ENCODE measurements at places on chromosomes 3 and 15.
A peak's percentile ranks its signal among the peaks of the same experiment; 100 is the strongest.

- DNase-seq: no peak
These were observed 13.5 kb downstream of the SLC28A2 start for GRCh38 chr15:45265506-45265905.

DNA sequence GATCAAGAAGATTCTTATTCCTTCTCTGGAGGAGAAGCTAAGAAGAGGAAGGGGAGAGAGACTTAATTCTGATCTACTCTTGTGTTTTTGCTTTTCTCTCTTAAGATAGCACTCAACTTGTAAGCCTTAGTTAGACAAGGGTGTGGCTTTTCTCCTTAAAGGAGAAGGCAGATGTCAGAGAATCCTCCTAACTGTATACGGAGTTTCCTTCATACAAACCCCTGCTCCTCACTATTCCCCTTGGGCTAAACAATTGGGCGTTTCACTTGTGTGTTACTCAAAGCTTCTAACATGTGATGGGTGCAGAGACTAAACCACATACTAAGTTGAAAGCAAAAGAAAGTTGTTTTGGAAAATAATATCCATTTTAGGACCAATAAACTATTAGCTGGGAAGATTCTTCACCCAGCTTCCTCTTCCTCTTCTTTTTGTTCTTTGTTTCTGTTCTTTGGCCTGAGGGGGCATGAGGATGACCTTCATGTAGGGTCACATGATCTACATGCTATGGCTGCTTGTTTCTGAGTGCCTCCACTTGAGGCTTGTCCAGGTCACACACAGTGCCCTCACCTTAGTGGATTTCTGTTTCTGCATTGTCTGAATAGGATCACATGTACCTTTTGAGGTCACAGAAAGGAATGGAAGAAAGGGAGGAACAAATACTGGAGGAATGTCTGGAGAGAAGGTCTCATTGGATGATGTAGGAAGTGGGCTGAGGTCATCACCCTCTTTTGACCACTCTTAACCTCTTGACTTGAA, 14.6 kb downstream of the SPINK8 start:
- no peak for DNase-seq

- no peak for DNase-seq
These were observed 155.1 kb upstream of the SATB1 start for GRCh38 chr3:18580268-18580667.

DNA sequence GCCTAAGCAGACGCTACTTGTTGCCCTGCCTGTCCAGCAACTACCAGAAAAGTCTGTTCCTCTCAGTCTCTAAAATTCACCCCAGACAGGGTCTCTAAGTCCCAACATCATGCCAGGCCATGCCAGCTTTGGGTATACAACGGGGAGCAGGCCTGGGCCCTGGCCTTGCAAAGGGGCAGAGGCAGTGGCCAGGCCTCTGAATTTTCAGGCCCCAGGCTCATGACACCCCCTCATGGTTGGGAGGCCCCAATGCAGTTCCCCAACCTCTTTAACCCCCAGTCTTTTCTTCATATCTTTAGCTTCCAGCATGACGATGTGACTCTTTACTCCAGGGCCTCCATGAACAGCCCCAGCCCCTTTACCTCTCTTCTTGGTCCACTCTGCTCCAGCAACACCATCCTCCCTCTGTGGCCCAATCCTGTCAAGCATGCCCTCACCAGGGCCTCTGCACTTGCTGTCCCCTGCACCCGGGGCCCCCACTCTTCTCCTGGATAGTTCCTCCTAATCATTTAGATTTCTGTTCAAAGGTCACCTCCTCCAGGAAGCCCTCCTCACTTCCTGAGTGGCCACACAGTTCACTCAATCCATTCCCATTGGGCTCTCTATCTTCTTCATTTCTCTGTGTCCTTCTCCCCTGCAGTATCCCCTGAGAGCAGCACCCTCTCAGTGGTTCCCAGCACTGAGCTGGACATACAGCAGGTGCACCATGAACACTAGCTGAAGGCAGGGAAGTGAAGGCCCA, 4.8 kb downstream of the IQSEC1 start:
- no peak for DNase-seq

- DNase-seq: no peak
These were observed 50.0 kb downstream of the CPA3 start for GRCh38 chr3:148914936-148915690.

- DNase-seq: no peak
These were observed 271.2 kb downstream of the CD47 start for GRCh38 chr3:107819656-107820055.

DNA sequence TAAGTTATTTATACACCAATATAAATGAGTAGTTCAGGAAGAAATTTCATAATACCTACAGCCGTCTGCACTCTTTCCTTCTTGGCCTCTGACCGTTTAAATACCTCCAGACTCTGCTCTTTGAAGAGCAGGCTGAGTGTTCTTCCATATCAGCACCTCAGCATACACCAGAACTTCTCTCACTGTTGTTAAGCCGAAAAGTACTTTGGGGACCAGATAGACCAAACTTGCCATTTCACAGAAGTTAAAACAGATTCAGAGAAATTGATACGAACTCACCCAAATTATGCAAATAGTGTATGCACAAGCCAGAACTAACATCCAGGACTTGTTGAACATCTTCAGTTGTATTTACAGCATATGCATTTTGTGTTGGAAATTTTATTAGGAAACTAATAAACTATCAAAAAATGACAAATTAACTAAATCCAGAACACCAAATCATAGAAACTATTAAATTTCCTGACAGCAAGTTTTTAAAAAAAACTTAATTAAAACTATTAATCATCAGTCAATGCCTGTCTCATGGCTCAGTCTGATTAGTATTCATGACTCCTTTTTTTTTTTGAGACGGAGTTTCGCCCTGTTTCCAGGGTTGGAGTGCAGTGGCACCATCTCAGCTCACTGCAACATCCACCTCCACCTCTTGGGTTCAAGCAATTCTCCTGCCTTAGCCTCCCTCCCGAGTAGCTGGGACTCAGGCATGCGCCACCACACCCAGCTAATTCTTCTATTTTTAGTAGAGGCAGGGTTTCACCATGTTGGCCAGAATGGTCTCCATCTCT, 24.1 kb downstream of the CGGBP1 start:
- DNase-seq: no peak

GRCh38 chr3:141825216-141826011, 51.0 kb upstream of the ATP1B3 start:
- DNase-seq: no peak

- no peak for DNase-seq
These were observed 1.1 kb upstream of the EPHB3 start for GRCh38 chr3:184560531-184560930.

DNA sequence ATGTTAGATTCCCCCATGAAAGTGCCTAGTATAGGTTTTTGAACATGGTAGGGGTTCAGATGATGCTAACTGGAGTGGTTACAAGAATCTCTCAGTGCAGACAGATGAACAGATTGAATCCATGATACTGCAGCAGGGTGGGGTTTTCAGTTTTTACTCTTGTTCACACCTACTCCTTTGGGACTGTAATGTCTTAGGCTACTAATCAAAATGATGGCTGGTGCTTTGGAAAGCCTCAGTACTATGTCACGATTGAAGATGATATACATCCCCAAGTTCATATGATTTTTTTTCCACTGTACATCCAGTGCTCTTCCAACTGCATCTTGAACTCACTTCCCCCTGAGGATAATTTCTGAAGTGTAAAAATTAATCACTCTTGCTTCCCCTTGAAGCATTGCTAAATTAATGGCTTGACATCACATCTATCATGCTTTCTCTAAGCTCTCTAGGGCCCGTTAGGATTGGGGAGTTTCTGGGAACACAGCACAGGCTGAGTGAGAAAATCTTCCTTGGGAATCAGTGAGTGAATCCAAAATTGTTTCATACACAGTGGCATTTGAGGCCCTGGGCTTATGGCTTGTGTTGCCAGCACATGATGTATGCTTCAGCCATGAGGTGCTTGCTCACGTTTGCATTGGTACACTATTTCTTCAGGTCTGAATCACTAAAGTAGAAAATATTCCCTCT, 115.0 kb upstream of the TPRG1 start:
- no peak for DNase-seq

DNA sequence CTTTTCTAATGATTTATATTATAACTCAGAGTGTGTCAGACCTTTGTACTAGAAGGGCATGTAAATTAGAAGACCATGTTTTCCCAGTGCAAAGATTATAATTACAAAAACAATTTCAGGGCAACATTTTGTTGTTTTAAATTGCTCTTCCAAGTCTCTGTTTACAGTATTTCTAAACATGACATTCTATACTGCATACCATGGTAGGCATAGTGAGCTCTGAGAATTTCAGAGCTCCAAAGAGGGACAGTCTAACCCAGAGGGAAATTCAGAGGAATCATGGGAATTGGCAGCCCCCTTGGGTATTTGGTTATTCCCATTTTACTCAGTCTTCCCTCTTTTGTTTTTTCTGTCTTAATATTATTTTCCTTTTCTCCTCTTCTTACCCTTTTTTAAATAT, 361.5 kb upstream of the SEMA6D start:
- no peak for DNase-seq

DNA sequence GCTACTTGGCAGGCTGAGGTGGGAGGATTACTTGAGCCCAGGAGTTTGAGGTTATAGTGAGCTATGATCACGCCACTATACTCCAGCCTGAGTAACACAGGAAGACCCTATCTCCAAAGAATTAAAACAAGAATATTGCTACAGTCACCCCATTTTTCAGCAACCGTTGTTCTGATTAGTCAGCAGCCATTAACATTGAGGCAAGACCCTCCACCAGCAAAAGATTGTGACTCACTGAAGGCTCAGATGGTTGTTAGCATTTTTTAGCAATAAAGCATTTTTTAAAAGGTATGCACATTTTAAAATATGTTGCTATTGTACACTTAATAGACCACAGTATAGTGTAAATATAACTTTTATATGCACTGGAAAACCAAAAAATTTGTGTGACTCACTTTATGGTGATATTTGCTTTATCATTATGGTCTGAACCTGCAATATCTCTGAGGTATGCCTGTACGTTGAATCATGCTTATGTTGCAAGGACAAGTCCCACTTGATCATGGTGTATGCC, 492.6 kb downstream of the SQOR start:
- peak; percentile 77 for DNase-seq

DNA sequence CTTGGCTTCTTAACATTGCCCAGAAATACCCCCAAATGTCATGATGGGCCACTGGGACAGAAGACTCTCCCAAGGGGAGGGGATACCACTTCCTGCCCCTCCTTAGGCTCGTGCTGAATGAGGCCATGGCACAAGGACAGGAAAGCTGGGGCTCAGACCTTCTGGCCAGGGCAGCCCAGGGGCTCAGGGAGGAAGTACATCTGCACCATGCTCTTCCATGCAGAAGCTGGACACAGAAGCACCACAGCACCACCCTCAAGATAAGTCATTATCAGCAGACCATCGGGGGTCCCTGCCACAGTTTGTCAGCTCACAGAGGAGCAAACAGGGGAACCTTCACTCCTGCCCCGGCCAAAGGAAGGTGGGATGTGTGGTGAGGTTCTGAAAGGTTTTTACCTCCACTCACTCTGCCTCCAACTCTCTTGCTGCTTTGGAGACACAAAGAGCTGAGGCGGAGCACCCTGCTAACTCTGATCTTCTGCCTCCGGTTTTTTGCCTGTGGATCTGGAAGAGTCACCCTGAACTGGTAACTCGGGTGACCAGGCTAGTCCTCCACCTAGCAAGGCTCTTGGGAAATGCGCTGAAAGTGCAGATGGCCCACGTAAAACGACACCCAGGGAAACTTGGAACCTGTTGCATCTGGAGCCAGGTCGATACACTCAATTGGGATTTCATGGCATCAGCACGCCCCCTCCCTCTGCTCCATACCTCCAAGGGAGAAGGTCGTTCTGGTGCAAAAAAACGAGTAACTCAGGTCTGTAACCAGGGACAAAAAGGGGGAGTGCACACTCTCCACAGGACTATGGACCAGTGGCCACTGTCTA, 8.3 kb downstream of the BMF start:
- DNase-seq: no peak

GRCh38 chr3:105466072-105466471, 99.4 kb downstream of the ALCAM start:
- DNase-seq: no peak

DNA sequence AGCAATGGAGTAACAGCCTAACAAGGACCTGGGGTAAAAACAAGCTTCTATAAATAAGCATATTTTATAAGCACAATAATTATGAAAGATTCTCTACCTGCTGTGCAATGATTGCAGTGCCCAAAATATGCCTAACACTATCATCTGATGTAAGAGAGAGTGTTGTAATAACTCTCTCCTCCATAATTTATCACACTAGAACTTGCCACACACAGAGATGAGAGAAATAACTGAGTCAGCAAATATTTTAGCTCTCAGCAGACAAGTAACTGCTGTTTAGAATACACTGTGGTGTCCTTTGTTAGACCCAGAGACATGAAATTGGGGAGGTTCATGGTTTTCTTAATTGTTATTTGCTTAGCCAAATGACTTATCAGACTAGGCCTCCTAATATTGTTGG, 105.3 kb upstream of the ACP3 start:
- no peak for DNase-seq

DNA sequence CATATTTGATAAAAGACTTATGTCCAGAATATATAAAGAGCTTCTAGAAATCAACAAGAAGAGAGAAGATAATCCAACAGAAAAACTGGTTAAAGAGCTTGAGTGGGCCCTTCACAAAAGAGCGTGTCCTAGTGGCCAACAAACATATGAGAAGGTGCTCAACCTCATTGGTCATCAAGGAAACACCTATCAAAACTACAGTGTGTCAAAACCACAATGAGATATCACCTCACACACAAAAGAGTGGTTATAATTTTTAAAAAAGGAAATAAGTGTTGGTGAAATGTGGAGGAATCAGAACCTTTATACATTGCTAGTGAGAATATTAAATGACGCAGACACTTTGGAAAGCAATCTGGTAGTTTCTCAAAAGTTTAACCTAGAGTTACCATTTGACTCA, 68.4 kb upstream of the KLF13 start:
- no peak for DNase-seq

GRCh38 chr15:40244961-40245523, 6.2 kb downstream of the PAK6 start:
- no peak for DNase-seq

DNA sequence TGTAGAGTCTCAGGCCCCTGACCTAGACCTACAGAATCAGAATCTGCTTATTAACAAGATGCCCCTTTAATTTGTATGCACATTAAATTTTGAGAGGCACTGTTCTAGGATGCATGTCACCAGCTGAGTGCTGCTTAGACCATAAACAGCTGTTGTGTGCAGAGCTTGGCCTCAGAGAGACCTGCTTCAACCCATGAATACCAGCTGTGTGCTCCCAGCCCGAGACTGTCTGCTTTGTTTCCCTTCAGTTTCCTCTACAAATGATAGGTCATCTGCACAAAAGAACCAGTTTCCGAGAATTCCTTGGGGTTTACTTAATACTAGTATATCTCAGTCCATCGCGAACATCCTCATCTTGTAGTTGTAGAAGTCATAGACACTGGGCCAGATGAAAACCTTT, 158.5 kb upstream of the PFN2 start:
- DNase-seq: no peak

DNA sequence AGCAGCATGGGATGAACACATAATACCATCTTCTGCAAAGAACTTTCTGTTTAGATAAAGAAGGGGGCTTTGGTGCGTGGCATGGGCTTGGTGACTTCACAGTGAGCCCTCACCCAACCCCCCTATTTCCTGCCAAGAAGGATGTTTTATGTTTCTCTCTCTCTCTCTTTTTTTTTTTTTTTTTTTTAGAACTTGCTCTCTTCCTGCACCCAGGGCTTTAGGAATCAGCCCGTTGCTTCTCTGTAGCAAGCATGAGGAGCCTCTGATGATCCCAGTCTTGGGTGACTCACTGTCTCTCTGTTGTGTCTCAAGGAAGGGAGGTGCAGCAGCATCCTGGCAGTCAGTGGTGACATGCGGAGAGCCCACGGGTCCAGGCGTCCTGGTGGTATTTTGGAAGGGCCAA, 49.1 kb downstream of the CCK start:
- DNase-seq: peak; percentile 70

GRCh38 chr3:46284981-46285683, 42.9 kb downstream of the CCR3 start:
- DNase-seq: no peak
